ENCODE measurements at places on chromosomes 3 and 15. TPM values are rescaled to one million over a fixed set of nuclear protein-coding genes. Genes with fewer than 3 reads are reported as not detected.

DNA sequence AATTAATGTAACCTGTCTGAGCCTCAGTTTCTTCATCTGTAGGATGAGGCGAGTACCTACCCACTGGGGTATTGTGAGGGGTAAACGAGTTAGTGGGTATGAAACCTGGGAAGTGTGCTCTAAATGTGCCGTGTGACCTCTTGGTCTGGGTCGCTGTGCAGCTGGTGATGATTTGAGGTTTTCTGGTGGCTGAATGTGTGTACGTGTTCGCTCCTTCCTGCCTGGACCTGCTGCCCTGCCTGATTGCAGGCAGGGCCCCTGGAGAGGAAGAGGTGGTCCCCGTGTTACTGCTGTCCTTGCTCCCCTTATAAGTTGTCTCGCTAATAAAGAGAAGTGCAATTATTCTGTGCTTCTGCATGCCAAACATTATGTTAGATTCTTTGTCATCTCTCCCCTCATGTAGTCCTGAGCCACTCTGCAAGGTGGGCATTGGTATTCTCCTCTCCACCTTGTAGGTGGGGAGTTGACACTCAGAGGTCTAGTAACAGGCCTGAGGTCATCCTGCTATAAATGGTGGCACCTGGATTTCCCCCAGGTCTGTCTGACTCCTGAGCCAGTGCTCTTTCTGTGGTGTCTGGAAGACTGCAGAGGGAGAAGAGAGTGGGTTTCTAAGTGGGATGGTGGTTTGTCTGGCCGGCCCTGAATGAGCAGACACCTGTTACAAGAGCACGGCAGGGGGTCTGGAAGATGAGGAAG, 15.7 kb downstream of the PDIA5 start:
- H3K36me3 ChIP-seq, result no peaks in the 10 kb centered on the region
- peaks cover 49% of the 10 kb centered on the region for H3K4me1 ChIP-seq
- no peaks in the 10 kb centered on the region for H3K27me3 ChIP-seq
- H3K27ac ChIP-seq, result no peak overlapping the region
- no peak overlapping the region for H3K4me3 ChIP-seq
- DNase-seq, result no peak

ALS2CL gene
- 6.5 TPM for total RNA-seq

- no peaks in the 10 kb centered on the region for H3K36me3 ChIP-seq
- H3K4me1 ChIP-seq, result peaks cover 11% of the 10 kb centered on the region
- no peak for DNase-seq
- H3K4me3 ChIP-seq, result no peak overlapping the region
- H3K27ac ChIP-seq, result no peak overlapping the region
- no peaks in the 10 kb centered on the region for H3K27me3 ChIP-seq
Observed at GRCh38 chr3:73134034-73134433, 72.6 kb downstream of the EBLN2 start.

- H3K27me3 ChIP-seq, result no peaks in the 10 kb centered on the region
- DNase-seq, result no peak
- no peaks in the 10 kb centered on the region for H3K4me1 ChIP-seq
- no peaks in the 10 kb centered on the region for H3K36me3 ChIP-seq
- no peak overlapping the region for H3K27ac ChIP-seq
- no peak overlapping the region for H3K4me3 ChIP-seq
Observed at GRCh38 chr15:76756381-76756780, 148.8 kb downstream of the SCAPER start.

- H3K4me1 ChIP-seq, result no peaks in the 10 kb centered on the region
- H3K36me3 ChIP-seq, result no peaks in the 10 kb centered on the region
- DNase-seq, result no peak
- H3K27me3 ChIP-seq, result no peaks in the 10 kb centered on the region
- H3K27ac ChIP-seq, result no peak overlapping the region
- H3K4me3 ChIP-seq, result no peak overlapping the region
Observed at GRCh38 chr3:12878141-12878574, 36.8 kb upstream of the RPL32 start.

DNA sequence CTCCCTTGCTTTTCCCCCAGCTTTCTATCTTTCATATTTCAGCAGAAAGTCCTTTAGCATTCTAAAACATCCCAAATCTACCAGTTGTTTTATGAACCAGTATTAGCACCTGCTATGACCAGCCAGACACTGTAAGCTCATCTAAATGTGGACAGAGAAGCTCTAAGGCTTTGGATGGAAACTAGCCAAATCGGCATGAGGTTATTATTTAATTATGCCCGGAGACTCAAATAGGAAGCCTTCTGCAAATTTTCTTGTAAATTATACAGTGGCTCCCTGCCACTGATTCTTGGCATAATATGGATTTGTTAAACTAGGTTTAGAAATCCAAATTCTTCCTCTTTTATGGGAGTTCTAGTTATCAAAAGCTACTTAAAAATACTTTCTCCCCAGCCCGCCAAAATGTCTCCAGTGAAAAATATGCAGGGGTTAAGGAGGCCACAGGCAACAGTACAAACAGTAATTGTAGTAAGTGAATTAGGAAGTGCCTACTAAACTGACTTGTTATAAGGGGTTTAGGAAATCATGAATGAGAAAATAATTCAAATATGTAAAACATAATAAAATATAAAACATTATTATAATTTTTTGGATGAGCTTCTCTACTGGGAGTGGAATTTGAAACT, 15.4 kb downstream of the MYH15 start:
- no peaks in the 10 kb centered on the region for H3K4me1 ChIP-seq
- no peak overlapping the region for H3K4me3 ChIP-seq
- no peaks in the 10 kb centered on the region for H3K27me3 ChIP-seq
- DNase-seq, result no peak
- no peak overlapping the region for H3K27ac ChIP-seq
- no peaks in the 10 kb centered on the region for H3K36me3 ChIP-seq

DNA sequence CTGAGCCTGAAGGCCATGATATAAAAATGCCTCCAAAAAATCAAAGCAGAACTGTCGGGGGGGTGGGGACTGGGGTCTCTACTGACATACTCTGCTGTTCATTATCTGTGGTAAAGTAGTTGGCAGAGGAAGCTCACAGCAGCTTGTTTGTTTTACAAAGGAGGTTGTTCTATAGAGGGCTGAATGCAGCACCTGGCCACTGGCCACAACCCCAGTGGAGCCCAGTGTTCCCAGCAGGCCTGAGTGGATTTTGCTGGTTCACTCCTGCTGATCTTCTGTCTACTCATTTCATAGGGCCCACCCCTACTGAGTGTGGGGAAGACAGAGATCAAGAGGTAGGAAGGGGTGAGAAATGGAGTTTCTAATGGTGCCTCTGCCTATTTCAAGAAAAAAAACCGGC, 125.5 kb downstream of the DIPK2A start:
- H3K4me3 ChIP-seq, result no peak overlapping the region
- H3K36me3 ChIP-seq, result no peaks in the 10 kb centered on the region
- H3K27me3 ChIP-seq, result no peaks in the 10 kb centered on the region
- DNase-seq, result no peak
- H3K4me1 ChIP-seq, result no peaks in the 10 kb centered on the region

C2CD4A gene
- total RNA-seq, result 0.04 TPM

- H3K36me3 ChIP-seq, result no peaks in the 10 kb centered on the region
- no peak overlapping the region for H3K27ac ChIP-seq
- peak; percentile 29 for DNase-seq
- no peaks in the 10 kb centered on the region for H3K27me3 ChIP-seq
- H3K4me3 ChIP-seq, result no peak overlapping the region
- no peaks in the 10 kb centered on the region for H3K4me1 ChIP-seq
Observed at GRCh38 chr3:109532257-109533216, 195.2 kb upstream of the DPPA4 start.

DNA sequence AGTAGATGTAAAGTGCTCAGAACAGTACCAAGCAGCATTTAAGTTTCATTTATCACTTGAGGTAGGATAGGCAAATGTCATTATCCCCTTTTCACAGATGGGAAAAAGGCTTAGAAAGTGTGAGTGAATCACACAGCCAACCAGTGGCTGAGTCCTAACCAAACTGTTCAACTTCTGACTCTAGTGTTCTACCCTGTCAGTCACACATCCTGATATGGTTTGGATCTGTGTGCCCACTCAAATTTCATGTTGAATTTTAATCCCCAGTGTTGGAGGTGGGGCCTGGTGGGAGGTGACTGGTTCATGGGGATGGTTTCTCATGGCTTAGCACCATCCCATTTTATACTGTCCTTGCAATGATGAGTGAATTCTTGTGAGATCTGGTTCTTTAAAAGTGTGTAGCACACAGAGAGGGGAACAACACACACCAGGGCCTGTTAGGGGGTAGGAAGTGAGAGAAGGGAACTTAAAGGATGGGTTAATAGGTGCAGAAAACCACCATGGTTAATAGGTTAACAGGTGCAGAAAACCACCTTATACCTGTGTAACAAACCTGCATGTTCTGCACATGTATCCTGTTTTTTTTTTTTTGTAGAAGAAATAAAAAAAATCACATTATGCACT, 304.7 kb downstream of the SUCLG2 start:
- H3K27me3 ChIP-seq, result no peaks in the 10 kb centered on the region
- peak; percentile 1 for DNase-seq
- H3K36me3 ChIP-seq, result no peaks in the 10 kb centered on the region
- no peak overlapping the region for H3K27ac ChIP-seq
- H3K4me3 ChIP-seq, result no peak overlapping the region

DNA sequence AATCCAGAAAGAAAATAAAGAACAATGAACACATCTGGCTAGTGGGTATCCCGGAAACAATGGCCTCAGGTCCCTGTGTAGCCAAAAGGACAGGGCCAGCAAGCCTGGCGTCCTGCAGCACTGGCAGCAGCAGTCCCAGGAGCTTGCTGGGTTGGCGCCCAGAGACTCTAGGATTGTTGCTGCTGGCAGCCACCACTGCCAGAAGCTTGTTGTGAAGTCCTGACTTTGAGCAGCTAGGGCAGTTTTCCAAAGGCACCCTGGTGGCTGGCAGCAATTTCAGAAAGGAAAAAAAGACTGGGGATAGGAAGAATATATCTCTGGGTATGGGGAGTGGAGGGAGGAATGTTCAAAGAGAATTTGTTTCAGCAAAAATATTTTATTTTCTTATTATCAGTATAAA, 11.3 kb downstream of the SHQ1 start:
- no peaks in the 10 kb centered on the region for H3K4me1 ChIP-seq
- H3K36me3 ChIP-seq, result peaks cover 2% of the 10 kb centered on the region
- H3K4me3 ChIP-seq, result no peak overlapping the region
- H3K27me3 ChIP-seq, result no peaks in the 10 kb centered on the region

LRTM1 gene
- 0.56 TPM for total RNA-seq

GRCh38 chr3:111594205-111594604, 941 bp downstream of the ZBED2 start:
- H3K4me3 ChIP-seq, result no peak overlapping the region
- no peaks in the 10 kb centered on the region for H3K36me3 ChIP-seq
- no peak for DNase-seq
- no peaks in the 10 kb centered on the region for H3K4me1 ChIP-seq

TM6SF1 gene
- total RNA-seq, result 4.1 TPM

DNA sequence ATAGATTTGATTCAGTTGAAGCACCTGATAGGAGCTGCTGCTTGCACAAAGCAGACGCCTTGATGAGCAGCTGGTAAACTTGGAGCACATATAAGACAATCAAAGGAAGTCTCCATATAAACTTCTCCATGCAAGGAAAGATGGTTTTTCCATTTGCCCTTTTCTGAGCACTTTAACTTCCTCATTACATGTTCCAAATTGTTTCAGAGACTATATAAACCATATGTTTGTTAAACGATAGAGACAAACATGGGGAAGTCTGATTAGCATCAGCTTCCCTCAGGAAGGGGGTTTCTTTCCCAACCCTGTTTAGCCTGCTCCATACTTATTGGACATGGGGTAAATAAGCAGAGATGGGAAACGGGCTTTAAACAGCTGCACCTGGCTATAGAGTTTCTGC, 88.0 kb downstream of the DHX36 start:
- H3K27ac ChIP-seq, result no peak overlapping the region
- DNase-seq, result no peak
- no peak overlapping the region for H3K4me3 ChIP-seq
- H3K27me3 ChIP-seq, result no peaks in the 10 kb centered on the region
- H3K4me1 ChIP-seq, result peaks cover 2% of the 10 kb centered on the region

NAALADL2 gene
- total RNA-seq, result 1.2 TPM

SECISBP2L gene
- total RNA-seq, result 23.5 TPM

DNA sequence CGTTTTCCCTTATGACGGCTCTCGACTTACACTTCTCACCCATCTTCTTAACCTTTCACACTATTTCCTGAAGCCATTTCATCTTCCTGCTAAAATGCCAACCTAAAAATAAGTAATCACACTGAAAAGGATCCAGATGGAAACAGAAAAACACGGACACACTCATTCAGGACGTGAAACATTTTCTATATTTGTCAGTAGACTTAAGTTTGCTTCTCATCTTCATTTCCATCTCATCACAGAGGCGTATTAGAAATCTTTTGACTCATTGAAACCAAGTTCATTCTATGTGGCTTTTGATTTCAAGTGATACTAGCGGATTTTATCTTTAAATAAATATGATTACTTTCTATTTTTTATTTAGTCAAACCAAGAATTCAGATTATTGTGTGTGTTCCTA, 27.4 kb upstream of the DLG1 start:
- no peaks in the 10 kb centered on the region for H3K36me3 ChIP-seq
- H3K4me3 ChIP-seq, result no peak overlapping the region
- peaks cover 8% of the 10 kb centered on the region for H3K4me1 ChIP-seq
- no peaks in the 10 kb centered on the region for H3K27me3 ChIP-seq
- no peak for DNase-seq

GPR160 gene
- total RNA-seq, result 0.40 TPM

LYZL4 gene
- not detected for total RNA-seq

STRC gene
- total RNA-seq, result 0.42 TPM

- no peak overlapping the region for H3K4me3 ChIP-seq
- H3K27ac ChIP-seq, result no peak overlapping the region
- H3K27me3 ChIP-seq, result no peaks in the 10 kb centered on the region
- H3K36me3 ChIP-seq, result no peaks in the 10 kb centered on the region
- H3K4me1 ChIP-seq, result no peaks in the 10 kb centered on the region
- DNase-seq, result no peak
Observed at GRCh38 chr3:188901126-188901525, 270.6 kb upstream of the TPRG1 start.

DNA sequence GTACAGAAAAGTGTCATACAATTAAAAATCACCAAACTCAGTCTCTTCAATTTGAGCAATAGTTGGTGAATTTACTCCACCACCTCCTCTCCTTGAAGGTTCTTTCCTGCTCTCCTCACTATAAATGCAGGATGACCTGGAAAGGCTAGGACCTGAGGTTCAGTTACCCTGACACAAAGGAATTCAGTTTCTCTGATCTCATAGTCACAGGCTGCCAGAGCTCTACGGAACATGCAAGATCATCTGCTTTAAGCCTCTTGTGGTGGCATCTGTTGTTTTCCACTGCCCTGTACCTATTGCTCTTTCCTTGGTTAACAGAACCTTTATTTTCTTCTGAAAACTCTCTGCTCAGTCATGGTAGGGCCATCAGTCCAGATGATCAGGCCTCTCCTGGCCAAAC, 4.9 kb upstream of the TP63 start:
- peak overlapping the region; percentile 65 for H3K27ac ChIP-seq
- H3K27me3 ChIP-seq, result no peaks in the 10 kb centered on the region
- DNase-seq, result peak; percentile 63
- no peaks in the 10 kb centered on the region for H3K36me3 ChIP-seq
- no peak overlapping the region for H3K4me3 ChIP-seq
- H3K4me1 ChIP-seq, result peaks cover 36% of the 10 kb centered on the region

FAM240A gene
- not detected for total RNA-seq

CCRL2 gene
- total RNA-seq, result not detected

- H3K27me3 ChIP-seq, result no peaks in the 10 kb centered on the region
- H3K4me3 ChIP-seq, result peak overlapping the region; percentile 86
- H3K4me1 ChIP-seq, result peaks cover 4% of the 10 kb centered on the region
Observed at GRCh38 chr3:134487406-134487805, 1.5 kb downstream of the CEP63 start.

- no peak overlapping the region for H3K27ac ChIP-seq
- H3K4me1 ChIP-seq, result 0 out of 2 replicates have a peak, but pooled peaks cover 2% of the 10 kb centered on the region
- peak; percentile 87 for DNase-seq
- H3K36me3 ChIP-seq, result no peaks in the 10 kb centered on the region
Observed at GRCh38 chr3:12706504-12707253, 42.8 kb upstream of the RAF1 start.
